ENCODE measurements at places on chromosomes 4 and X.

DNA sequence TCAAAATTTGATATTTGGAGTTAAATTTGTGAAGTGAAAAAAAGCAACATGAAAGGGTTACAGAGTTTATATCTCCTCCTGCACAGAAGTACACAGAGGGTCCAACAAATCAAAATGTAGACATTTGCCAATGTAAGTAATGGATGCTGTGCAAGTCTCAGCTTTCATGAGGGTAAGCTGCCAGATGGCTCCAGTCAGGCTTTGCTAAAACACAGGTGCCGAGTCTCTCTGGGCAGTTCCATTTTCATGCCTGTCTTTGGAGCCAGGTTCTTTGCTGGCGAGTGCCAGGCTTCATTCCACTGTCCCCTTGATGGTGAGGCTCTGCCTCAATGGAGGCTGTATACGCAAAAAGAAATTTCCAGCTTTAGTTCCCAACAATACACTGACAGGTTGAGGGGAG, 27.9 kb downstream of the SLC4A4 start:
- no peak for DNase-seq

GRCh38 chrX:42946544-42947194, 168.7 kb upstream of the PPP1R2C start:
- DNase-seq, result peak; percentile 40

DNA sequence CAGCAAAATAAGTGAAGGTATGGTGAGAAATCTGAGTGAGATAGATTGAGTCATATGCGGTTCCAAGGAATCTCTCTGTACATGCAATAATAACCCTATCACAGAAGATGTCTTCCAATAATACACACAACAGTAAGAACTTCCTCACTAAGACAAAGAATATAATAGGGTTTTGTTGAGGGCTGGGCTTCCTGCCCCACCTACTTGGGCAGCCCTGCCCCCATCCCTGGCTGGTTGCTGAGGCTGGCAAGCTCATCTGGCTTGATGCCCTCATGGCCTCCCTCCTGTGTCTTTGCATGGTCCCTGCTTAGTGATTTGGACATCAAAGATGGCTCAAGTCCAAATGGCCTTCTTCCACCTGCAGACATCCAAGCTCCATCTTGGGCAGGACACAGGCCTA, 2.7 kb downstream of the GEMIN8 start:
- DNase-seq, result no peak

DNA sequence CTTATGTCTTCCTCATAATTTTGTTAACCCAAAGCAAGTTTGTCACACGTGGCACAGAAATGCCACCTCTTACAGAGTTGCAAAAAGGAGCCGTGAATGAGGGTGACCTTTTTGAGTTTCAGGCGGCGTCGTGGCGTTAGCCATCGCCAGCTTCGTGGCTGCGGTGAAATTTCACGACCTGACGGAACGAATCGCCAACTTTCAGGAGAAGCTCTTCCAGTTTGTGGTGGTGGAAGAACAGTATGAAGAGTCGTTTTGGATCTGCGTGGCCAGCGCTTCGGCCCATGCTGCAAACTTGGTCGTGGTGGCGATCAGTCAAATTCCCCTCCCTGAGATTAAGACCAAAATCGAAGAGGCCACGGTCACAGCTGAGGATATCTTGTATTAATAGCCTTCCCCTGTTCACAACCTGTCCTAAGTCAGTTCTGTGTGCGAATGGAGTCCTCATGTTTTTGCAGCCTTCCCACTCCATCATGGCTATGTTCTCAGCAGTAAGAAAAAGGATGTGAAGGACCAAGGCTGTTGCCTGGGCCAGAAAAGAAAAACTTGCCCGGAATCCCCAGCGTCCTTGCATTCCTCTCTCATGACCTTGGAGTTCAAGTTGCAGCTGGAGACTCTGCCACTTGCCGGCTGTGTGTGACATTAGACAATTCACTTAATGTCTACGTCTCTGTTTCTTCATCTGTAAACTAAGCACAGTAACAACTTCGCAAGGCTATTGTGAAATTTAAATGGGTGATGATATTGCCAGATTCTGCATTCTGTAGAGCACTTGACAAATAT, 11.9 kb downstream of the CLRN2 start:
- DNase-seq, result no peak

DNA sequence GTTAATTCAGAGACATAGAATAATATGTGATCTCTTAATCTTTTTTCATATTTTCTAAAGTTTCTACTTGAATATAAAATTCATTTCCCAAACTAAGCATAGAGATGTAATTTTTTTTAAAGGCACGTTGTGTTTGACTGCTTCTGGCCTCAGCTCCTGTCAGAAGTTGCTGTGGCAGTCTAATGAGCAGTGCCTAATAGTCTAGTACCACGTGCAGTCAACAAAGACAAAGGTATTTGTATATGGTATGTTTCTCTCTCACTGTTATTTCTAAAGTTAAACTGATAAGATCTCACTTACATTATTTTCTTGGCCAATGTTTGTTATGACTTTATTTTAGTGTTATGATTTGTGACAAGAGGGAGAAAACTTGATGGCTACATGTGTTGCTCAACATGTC, 48.6 kb upstream of the MCUB start:
- no peak for DNase-seq

- no peak for DNase-seq
These were observed 608.5 kb upstream of the FAT1 start for GRCh38 chr4:187332141-187332540.

DNA sequence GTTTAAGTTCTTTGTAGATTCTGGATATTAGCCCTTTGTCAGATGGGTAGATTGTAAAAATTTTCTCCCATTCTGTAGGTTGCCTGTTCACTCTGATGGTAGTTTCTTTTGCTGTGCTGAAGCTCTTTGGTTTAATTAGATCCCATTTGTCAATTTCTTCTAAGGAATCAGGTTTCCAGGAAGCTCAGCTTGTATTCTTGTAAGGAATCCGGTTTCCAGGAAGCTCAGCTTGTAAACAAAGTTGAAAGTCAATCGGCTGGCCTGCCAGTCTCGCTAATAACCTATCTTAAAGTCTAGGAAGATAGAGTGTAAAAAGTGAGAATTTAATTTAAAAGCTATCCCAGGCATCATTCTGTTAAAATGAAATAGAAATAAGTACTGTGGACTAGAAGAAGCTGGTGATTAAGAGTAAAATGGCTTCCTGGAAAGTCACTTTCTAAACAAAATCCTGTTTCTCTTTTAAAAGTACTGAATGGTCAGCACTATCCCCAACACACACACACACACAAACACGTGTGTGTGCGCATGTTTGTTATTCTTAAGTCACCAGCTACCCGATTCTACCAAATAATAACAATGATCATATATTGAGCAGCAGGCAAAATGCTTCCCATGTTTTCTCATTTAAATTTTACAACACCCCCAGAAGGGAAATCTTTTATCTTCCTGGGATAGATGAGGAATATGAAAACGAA, 171.7 kb downstream of the PAPSS1 start:
- DNase-seq, result no peak

Measured in CD4-positive, alpha-beta T cell treated with Interleukin-12 subunit alpha and Interleukin-12 subunit beta, for 1 hour (primary cell).